GM23248 (cell line): ENCODE measurements at places on chromosomes 1 and 21. TPM values are rescaled to one million over a fixed set of nuclear protein-coding genes. Genes with fewer than 3 reads are reported as not detected.

The RNF207 gene
- 30.3 and 32.8 TPM in 2 replicates for total RNA-seq

The LCE3E gene
- not detected in 2 replicates for total RNA-seq

DNA sequence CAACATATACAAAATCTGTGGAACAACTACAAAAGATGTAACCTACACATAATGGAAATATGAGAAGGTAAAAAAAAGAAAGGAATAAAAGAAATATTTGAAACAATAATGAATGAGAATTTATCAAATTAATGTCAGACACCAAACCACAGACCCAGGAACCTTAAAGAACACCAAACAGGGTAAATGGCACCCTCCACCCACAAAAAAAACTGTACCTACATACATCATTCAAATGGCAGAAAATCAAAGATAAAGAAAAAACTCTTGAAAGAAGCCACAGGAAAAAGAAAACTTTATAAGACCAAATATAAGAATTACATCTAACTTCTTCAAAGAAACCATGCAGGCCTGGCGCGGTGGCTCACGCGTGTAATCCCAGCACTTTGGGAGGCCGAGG lies 54.0 kb downstream of the IL12RB2 start:
- no peak for DNase-seq

- DNase-seq = peak; percentile 66
These were observed 153.1 kb upstream of the FGGY start for GRCh38 chr1:59143811-59144210.

- peak; percentile 74 for DNase-seq
These were observed 75.5 kb downstream of the VCAM1 start for GRCh38 chr1:100794748-100795645.
